Activated effector memory CD4-positive, alpha-beta T cell treated with anti-CD3 and anti-CD28 coated beads, Interleukin-2, amount 50 U/mL, for 16 hours (primary cell): ENCODE measurements at places on chromosomes 11 and 22.
A peak's percentile ranks its signal among the peaks of the same experiment; 100 is the strongest.

DNA sequence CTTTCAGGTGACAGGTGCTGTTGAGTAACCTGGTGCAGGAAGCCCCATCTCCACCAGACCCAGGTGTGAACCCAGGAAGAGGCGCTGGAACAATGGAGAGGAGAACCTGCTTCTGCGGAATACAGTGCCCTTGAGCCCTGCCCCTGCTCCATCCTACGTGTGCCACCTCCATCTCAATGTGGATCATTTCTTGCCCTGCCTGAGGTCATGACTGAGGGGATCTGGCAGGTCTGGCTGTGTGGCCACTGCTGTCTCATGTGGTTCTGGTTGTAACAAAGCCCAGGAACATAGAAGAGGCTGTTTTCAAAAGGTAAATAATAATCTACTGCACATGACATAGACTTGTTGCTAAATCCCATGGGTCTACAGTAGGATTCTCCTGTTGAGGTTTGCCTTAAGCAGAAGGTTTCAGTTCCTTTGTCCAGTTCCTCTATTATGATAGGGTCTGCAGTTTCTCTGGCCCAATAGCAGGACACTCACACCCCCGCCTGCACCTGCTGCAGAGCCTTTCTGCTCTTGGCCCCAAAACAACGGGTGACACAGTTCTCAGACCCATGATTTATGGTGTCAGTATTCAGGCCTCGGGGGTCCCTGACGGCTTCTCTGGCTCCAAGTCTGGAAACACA is 113.5 kb upstream of the IGLL5 start:
- no peak for DNase-seq

DNA sequence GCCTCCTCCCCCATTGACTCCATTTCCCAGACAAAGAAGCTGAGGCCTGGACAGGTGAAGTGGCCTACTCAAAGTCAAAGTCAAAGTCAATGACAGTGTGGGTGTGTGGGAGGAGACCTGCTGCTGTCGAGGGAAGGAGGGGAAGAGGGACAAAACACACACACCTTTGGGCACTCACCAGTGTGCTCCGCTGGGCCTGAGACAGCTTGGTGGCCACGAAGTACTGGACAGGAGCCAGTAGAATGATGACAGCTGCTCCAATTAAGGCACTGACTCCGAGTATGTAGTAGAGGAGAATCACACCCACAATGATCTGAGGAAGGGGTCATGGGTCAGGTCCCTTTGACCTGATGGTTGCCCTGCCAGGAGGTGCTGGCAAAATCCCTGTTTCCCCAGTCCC is 33.6 kb downstream of the ABCC8 start:
- no peak for DNase-seq

DNA sequence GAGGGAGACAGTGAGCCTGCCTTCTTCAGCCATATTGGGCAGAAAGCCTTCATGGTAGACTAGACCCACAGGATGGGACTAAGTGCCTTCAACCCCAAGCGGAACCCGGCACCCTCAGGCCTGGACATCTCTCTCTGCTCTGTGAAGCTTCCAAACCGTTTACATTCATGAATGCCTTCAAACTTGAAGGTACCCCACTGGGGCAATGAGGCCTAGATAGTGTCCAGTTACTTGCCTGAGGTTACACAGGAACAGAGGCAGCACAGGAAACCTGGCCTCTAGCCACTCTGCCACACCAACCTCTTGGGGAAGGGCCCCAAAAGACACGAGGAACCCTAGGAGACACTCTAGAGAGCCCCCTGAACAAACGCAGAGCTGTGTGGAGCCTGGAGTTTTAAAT is 14.5 kb upstream of the CYP2R1 start:
- DNase-seq: peak; percentile 59

- DNase-seq: peak; percentile 51
Observed at GRCh38 chr11:3105791-3106735, 48.8 kb upstream of the CARS1 start.

DNA sequence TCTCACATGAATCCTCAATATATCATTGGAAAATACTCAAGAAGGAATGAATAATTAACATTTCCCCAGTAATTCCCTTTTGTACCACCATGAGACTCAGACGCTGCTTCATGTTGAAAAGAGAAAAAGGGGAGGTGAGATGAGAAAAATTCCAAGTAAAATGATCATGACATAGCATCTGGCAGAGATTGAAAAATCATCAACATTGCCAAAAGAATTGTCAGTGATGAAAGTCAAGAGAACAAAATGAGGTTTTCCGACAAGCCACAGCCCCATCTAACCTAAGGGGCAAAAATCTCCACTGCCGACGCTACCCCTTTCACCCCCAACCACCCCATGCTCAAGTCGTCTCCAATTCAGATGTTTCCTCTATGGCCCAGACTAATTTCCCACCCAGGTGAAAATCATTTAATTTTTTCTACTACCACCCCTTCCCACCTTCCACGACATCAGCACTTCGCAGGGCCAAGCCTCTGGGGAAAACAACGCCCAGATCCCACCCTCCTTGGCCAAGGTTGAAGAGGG is 1.2 kb downstream of the RAB6A start:
- DNase-seq: no peak

- no peak for DNase-seq
Observed at GRCh38 chr22:19120829-19121630, 1.2 kb downstream of the DGCR2 start.

DNA sequence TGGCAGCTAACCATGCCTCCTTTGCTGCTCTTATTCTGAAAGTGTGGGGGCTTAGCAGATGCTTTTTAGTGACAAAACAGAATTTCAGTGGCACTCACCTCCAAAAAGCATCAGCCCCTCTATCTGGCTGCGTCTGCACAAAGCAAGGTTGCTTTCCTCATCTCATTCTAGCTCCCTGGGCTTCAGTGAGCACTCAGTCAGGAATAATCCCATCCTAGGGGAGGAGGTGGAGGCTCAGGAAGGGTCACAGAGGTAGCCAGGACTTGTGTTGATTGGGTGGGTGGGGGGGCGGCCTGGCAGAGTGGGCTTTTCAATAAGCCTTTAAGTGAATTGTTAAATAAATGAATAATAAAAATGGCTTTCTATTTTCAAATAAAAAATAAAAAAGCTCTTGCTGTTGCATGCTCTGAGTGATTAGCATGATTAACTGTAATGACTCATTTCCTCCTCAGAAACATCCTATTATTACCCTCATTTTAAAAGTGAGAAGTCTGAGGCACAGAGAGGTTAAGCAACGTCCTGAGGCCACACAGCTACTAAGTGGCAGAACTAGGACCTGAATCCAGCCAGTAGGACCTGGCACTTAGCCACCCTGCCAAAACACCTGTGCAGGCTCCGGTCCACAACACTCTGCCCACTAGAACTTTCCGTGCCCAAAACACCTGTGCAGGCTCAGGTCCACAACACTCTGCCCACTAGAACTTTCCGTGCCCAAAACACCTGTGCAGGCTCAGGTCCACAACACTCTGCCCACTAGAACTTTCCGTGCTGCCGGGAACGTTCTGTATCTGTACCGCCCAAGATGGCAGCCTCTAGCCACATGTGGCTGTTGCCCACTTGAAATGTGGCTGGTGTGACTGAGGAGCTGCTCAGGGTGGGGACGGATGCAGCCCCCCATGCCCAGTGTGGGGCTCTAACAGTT is 5.5 kb downstream of the B3GAT1 start:
- no peak for DNase-seq

DNA sequence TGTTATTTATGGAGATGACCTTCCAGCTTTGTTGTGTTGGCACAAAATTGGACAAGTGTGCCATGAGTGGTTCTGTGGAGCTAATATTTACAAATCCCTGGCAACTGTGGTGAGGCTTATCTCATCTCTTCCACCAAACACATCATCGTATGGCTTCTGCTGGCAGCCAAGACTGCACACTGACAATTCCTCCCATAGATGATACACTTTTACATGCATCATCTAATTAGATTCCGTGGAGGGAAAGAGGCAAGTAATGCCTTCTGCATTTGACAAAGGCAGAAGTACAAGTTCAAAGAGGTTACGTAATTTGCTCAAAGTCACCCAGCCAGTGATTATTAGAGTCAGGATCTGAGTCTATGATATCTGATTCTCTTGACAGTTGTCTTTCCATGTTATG is 62.7 kb upstream of the KIRREL3 start:
- no peak for DNase-seq

DNA sequence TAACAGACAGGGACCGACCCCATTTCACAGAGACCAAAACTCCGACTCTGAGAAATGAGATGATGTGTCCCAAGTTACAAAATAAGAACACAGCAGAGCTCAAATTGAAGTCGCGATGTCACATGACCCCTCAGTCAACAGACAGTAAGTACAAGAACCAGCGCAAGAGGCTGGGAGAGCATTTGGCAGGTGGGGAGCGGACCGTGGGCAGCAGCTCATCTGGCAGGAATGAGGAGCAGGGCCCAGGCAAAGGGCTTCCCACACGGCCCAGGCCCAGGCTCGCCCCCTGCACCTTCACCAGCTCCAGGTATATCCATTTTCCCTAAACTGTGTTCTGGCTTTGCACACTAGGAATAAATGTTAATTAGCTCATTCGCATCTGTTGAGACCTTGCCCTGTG is 34.3 kb downstream of the SCUBE1 start:
- DNase-seq: no peak

- no peak for DNase-seq
Observed at GRCh38 chr11:116869610-116870009, 32.2 kb upstream of the APOA1 start.

- no peak for DNase-seq
Observed at GRCh38 chr22:20234314-20234682, 33.8 kb downstream of the RTN4R start.

GRCh38 chr11:64745521-64746328 is 1.8 kb upstream of the RASGRP2 start:
- DNase-seq: peak; percentile 88

DNA sequence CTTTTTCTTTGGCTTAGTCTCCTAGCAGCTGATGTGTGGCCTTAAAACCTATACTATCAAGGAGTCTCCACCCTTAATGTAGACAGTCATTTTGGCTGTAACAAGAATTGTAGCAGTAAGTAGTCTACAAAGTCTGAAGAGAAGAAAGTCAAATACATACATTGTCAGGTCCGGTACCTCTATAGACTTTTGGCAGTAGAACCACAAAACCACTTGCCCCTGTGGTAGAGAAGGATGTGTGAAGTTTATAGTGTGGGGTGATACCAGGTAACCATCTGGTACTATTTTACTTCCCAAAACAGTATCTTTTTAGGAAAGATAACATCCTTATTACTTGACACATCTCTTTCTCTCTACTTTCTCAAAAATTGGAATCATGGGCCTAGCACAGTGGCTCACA is 15.1 kb downstream of the ATG13 start:
- no peak for DNase-seq

GRCh38 chr11:61259363-61259762 is 18.4 kb downstream of the PGA5 start:
- DNase-seq: no peak

DNA sequence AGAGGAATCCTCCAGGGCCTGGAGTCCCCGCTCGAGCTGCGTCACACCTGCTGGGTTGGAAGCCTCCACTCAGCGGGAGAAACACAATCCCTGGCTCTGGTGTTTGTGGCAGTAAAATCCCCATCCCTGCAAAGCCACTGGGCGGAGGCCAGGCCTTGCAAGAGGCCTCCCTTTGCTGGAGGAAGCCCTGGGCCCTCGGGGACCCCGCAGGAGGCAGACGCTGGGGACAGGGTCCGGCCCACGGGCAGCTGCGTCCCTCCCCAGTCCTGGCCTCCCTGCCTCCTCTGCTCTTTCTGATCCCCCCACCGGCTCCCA is 194.7 kb downstream of the BRD1 start:
- no peak for DNase-seq

GRCh38 chr11:115716601-115717529 is 212.7 kb upstream of the CADM1 start:
- no peak for DNase-seq

GRCh38 chr11:13929395-13929891 is 33.1 kb upstream of the SPON1 start:
- DNase-seq: no peak

GRCh38 chr11:19872512-19873145 is 160.0 kb downstream of the NAV2 start:
- DNase-seq: no peak

DNA sequence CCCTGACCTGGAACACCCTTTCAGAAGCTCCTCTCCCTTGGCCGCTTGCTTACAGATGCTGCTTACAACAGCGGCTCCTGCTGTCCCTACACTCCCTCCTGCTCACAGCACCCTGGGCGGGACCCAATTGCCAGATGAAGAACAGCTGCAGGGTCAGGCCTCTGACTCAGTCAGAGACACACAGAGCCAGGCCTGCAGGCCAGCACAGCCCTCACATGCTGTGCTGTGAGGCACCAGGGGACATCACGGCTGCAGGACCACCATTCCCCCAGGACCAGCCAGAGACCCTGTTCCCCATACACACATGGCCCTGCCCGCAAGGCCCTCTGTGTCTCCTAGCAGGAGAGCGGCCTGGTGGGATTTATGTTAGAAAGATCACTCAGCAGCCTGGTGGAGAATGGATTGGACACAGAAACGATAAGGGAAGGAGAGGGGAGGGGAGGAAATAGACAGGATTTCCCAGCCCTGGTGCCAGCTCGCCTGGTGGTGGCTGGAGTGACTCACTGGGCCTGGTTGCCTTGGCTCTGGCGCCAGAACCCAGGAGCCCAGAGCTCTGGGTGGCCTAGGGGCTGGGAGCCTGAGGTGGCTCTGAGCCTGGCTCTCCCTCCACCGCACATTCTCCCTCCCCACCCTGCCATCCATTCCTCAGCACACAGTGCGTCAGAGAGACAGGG is 6.7 kb downstream of the CAPN5 start:
- no peak for DNase-seq

GRCh38 chr11:112085822-112086421 is 634 bp downstream of the TIMM8B start:
- DNase-seq: peak; percentile 76

DNA sequence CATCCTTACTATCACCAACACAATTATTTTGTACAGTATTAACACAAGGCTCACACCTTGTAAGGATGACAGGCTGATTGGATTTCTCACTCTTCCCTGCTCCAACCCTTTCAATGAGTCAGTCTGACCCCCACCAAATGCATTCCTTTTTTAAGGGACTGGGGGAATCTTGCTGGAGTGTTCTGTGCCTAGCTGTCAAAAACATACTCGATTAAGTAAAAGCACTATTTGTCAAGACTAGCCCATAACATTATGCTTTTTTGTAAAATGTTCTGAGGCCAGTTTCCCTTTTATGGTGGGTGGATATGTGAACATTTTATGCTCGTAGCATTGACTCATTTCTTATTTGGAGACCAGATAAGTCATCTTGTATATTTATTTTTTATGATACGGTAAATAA is 87.2 kb downstream of the PDHX start:
- no peak for DNase-seq

DNA sequence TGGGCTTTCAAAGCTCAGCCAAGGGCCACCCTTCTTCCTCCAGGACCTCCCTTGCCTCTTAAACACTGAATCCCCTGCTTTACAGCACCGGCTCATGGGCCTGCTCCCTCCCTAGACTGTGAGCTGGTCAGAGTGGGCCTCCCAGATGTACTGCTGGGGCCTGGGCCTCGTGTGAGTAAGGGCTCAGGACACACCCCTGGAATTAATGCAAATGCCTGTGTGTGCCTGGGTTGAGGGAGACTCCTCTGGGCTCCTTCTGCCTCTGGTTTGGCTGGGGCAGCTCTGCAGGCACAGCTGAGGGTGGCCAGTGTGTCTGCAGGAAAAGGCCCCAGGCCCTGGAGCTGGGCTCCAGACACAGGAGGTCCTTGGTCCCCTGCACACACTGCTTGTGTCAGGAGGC is 24.2 kb downstream of the ALX4 start:
- DNase-seq: no peak
